ENCODE measurements at places on chromosomes 3 and 15.
A peak's percentile ranks its signal among the peaks of the same experiment; 100 is the strongest.

- DNase-seq, result no peak
These were observed 111.5 kb downstream of the NTRK3 start for GRCh38 chr15:88144921-88145653.

DNA sequence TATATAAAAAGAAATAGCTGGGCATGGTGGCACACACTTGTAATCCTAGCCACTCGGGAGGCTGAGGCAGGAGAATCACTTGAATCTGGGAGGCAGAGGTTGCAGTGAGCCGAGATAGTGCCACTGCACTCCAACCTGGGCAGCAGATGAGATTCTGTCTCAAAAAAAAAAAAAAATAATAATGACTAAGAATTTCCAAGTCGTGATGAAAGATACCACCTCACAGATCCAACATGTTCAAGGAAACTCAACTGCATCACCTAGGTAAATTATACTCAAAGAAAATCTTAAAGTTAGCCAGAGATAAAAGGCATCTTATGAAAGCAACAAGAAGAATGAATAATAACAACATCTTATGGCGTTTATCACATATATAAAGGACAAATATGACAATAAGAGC is 50.1 kb downstream of the DOCK3 start:
- DNase-seq, result no peak

DNA sequence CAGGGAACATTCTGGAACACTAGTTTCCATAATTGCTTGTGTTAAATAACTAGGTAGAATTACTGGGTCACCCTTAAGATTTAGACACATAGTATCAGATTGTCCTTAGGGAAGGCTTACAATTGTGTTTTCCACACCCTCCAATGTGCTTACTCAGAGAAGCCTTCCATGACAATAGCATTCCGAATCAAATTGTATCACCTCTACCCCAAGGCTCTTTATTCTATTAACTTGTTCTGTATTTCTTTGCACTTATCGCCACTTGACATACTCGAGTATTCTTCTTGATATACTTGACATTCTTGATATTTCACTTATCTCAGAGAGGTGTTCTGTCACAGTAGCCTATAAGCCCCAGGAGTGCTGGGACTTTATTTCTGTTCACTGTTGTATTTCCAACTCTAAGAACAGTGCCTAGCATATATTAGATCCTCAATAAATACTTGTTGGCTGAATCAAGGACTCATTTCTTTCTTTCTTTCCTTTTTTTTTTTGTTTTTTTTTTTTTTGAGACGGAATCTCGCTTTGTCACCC is 238.9 kb upstream of the PDZRN3 start:
- no peak for DNase-seq

DNA sequence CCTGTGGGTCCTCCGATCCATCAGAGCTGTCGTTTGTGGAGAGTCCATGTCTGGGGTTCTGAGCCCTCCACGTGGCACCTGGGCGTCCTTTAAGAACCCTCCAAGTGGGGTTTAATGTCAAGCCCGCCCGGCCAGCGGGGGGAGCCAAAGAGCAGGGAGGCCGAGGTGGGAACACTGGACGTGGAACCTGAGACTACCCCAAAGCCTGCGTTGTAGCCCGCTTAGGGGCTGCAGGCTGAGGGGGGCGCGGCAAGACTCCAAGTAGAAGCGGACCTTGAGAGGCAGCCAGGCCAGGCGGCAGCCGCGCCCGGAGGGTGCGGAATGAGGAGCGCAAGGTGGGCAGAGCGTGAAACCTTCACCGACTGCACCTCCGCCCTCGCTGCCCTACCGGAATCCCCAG is 126.2 kb upstream of the ATP10A start:
- no peak for DNase-seq

DNA sequence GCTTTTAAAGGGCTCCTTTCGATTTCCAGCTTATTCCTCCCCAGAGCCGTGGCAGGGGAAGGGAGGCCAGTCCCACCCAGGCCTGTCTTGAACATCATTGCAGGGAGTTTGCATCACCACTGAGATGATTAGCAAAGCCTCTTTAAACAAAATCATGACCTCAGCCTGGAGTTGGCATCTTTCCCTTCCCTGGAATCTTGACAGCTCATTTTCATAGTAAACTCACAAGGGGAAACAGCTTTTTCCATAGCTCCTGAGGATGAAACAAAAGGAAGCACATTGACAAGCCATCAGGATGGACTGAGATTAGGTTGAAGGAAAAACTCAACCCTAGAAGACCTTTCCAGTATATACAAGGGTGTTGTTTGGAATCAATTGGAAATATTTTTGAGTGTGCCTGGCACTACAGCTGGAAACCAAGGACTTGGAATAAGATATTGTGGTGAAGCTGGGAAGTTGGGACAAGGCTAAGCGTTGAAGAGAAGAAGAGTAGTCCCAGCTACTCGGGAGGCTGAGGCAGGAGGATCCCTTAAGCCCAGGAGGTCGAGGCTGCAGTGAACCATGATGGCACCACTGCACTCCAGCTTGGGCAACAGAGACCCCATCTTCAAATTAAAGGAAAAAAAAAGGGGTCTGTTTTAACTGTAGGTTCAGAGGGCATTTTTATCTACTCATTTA is 3.1 kb upstream of the LARP6 start:
- DNase-seq, result peak; percentile 80

DNA sequence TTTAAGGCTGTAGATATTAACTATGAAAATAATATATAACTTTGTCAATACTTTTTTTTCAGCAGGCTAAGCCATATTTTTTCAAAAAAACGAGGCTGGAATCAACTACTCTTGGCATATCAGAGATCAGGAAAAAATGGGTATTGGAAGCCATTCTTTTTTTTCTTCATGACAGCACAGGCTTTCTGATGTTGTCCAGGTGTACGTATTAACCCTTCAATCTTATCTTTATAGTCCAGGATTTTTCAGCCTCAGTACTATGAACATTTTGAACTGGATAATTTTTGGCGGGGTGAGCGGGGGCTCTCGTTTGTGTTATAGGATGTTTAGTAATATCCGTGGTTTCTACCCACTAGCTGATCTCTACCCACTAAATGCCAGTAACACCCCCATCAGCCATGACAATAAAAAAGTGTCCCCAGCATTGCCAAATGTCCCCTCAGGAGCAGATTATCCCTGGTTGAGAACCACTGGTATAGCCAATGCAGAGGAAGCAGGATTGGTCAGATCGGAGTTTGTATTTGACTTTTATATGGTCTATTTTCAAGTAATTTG is 52.0 kb downstream of the PLCL2 start:
- DNase-seq, result no peak

- no peak for DNase-seq
These were observed 167.7 kb downstream of the BCHE start for GRCh38 chr3:165669504-165669903.
